Stimulated activated CD8-positive, alpha-beta memory T cell treated with anti-CD3 and anti-CD28 coated beads, Interleukin-7, amount 100 ng/mL, for 1 hour (primary cell): ENCODE measurements at places on chromosomes 2 and 18.

DNA sequence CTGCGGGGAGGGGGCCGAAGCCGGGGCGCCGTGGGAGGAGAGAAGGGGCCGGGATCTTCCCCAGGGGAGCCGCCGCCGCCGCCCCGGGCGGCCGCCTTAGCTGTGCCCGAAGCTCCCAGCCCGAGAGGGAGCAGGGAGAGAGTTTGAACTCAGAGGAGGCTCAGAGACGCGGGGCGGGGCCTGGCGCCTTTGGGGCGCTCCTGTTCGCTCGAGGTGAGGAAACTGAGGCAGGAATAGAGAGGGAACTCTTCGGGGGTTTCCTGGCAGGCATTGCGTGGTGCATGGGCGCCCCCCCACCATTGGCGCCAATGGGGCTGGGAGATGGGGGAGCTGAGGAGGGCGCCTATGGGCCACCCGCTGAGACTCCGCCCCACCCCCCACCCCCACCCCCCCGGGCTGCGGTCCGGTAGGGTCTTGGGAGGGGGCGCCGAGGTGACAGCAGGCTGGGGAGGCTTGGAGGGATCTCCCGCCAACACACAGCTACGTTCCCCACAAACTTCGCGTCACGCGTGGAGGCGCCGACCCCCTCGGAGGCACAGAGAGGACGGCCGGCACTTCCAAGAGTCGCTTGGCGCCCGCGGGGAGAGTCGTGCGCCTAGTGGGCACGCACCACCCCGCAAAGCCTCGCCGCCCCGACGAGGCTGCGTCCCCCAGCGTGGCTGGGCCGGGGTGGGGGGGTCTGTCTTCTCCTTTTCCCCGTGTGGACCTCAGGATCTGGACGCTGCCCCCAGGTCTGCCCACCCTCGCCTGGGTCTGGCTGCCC, 680 bp downstream of the CTDSP1 start:
- DNase-seq = no peak

GRCh38 chr2:241048949-241049343, 50.5 kb downstream of the SNED1 start:
- no peak for DNase-seq

DNA sequence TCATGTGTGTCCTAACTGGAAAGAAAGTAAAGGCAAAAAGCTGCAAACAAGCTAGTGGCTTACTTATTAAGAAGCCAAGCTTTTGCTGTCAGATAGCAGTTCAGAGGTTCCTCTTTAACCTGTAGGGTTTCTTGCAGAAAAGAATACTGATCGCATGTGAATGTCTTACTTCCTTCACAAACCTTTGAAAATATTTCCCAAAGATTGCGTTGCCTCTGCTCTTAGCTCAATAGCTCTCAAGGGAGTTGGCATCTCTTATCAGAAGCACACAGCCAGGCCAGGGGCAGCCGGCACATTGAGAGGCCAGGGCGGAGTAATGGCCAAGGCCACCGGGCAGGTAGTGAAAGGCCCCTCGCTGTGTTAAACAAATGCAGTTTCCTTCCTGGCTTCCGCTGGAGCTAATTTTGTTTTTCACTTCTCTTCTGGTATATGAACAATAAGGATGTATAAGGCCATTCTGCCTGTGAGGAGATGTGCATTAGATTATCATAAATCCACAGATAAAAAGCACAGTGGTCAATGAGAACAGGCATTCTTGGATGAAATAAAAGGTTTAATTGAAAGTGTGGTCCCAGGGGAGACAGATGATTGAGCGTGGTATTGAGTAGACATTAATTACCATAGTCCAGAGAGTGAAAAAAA, 542.4 kb upstream of the NRP2 start:
- no peak for DNase-seq

DNA sequence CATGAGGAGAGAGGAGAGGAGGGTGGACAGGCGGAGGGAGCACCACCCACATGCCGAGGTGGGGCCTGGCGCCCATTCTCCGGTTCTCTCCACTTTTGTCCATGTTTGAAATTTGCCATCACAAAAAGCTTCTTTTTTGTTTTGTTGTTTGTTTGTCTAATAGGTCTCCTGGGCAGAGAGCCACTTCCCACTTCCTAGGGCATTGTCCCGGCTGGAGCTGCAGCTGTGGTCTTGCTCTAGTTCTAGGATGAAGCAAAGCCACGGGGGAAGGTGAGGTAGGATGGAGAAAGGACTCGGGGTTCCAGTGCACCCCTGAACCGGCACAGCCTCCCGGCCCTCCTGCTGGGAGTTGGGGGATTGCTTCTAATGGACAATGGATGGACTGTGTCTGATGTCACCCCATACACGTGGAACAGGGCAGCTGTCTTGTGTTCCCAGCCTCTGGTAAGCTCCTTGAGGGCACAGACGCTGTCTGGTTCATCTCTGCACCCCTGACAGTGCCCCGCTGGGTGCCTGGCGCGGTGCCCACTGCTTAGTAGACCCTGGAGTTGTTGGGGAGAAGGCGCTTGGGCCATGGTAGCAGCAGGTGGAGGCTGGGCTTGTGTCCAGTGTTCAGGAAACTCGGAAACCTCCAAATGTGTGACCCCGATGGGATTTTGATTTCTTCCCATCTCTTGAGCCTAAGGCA, 278.4 kb downstream of the NDUFA10 start:
- no peak for DNase-seq

DNA sequence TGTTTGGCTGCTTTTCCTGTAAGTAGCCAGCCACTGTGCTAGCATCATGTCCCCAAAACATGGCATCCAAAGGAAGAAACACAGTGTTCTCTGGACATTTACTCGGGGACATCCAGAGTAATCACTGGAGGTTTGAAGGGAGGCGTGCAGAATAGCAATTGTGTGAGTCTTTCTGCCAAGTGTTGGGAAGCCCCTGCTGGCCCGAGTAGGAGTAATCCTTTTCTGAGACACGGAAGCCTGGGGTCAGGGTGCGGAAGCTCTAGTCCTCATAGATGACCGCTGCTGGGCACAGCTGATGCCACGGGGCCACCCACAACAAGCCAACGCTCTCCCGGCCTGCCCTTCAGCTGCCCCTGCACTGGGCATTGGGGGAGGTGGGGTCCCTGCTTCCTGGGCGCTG, 24.8 kb upstream of the HDAC4 start:
- no peak for DNase-seq

GRCh38 chr2:21519821-21520220, 396.1 kb downstream of the TDRD15 start:
- no peak for DNase-seq

DNA sequence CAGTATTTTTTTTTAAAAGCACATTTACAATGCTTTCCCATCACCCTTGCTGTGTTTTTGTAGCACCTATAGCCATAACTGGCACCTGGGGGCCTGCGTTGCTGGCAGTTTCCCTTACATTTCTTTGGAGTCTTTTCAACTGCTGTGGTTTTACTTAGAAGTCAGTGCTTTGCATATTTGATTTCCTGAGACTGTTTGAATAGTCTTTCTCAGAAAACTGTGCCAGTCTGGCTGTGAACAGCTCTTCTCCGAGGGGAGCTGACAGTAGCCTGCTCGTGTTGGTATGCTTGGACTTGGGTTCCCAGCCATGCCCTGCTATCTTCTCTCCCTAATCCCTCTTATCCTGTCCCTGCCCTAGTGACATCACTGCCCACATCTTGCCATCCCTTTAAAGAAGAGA, 81.5 kb downstream of the DPP4 start:
- DNase-seq = peak; percentile 27

DNA sequence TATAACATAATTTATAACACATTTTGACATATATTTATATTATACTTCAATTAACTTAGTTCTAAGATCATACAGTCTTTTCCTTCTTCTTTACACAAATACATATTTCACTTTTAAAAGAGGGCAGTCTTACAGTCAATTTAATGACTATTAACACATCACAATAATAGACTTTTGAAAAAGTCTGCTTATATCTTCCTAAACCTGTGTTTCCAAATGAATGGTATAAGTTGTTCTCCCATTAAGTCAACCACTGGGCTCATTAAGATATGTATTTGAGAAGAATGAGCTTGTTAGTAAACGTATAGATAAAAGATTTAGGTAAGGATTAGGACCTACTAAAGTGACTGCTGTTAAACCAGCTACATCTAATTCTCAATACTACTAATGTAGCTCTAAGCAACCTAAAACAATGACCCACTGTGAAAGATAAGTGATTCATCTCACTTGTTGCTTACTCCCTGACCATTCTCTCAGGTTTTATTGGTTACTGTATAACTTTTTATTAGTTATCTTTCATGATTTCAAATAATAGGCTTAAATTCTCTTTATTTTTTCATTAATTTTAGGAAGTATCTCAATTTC, 27.0 kb downstream of the SLC40A1 start:
- DNase-seq = no peak

DNA sequence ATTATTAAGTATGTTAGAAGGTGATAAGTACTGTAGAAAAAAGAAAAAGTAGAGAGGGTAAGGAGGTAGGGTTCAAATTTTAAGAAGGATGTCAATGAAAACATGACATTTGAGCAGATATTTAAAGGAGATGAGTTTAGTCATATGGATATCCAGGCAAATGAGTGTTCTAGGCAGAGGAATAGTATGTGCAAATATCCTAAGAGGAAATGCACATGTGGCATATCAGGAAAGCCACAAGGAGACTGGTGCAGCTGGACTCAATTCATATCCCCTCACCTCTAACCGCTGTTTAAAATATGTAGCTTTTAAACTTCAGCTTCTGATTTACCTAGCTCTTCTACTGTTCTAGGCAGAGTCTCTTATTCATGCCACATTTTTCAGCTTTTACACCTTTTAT, 9.5 kb downstream of the AGPS start:
- DNase-seq = no peak

DNA sequence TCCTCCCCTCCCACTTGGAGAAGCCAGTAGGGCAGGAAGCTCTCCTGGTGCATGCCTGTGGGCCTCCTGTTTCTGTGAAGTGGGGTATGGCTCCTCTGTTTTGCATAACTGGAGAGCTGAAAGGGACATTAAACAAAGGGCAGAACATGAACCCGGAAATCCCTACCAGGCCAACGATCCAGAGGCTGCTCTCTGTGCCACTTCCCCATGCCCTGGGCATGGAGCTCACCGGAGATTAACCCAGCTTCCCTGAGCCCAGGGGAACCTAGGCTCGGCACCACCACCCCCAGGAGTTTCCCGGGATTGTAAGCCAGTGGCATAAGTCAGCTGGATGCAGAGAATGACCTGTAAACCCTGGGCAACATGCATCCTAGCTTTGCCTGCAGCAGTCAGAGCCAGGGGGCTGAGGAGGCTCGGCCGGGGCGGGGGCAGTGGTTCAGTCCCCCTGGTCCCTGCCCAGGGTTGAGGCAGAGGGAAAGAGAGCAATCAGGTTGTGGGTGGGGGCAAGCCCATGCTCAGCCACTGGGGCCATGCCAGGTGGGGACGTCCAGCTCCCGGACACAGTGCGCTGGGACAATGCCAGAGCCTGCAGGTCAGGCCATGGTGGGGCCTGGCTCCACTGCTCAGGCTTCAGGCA, 49.5 kb downstream of the TIMM21 start:
- no peak for DNase-seq

- no peak for DNase-seq
These were observed 25.8 kb downstream of the CASP10 start for GRCh38 chr2:201208563-201209252.

- DNase-seq = no peak
These were observed 154.3 kb downstream of the RNF152 start for GRCh38 chr18:61738488-61738887.

DNA sequence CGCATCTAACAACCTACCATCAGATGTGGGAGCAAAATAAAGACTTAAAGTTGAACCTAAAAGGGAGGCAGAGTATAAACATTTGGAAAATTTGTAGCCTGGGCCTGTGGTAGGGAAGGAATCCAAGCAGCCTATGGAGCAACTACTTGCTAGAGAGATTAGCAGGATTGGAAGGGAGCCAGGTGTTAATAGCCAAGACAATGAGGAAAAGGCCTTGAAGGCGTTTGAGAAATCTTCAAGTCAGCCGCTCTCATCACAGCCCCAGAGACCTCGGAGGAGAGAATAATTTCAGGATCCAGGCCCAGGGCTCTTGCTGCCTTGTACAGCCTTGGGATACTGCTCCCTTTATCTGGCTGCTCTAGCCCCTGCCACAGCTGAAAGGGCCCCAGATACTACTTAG, 219.7 kb downstream of the THSD7B start:
- no peak for DNase-seq

DNA sequence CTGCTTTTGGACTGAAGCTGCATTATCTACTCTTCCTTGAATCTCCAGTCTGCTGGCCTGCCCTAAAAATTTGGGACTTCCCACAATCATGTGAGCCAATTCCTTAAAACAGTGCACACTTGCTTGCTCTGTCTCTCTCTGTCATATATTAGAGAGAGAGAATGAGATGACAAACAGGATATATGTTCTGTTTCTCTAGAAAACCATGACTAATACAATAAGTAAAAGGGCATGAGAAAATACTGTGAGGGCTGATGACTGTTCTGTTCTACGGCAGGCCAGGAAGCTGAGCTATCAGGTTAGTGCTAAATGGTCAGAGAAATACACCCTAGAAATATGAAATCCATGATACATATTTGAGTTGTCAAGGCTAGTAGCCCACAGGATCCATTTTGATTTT, 1896.8 kb upstream of the CELF4 start:
- no peak for DNase-seq

GRCh38 chr18:32303400-32303799, 113.6 kb downstream of the MEP1B start:
- DNase-seq = no peak

DNA sequence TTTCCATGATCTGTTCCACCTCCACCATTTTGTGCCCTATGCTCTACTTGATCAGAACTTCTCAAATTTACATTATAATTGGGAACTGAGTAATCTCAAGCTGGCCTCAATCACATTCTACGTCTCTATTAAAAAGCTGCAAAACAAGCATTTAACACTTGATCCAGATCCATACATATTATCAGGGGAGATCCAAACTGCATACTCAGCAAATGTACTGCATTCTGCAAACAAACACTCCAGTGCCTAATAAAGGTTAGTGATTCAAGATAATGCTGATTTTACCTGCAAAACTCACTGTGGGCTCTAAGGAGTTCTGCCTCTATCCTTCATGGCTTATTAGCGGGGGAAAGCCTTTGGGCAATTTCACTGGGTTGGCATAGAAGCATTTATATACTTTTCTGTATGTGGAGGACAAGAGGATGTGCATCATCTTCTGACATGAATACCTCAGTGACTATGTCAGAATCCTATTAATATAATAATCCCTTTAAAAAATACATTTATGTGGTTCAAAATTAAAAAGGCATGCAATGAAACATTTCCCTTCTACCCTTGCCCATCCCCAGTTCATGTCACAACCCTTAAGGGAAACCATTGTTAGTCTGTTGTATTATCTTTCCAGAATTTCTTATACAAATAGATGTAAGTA, 40.2 kb downstream of the GALNT14 start:
- DNase-seq = no peak

DNA sequence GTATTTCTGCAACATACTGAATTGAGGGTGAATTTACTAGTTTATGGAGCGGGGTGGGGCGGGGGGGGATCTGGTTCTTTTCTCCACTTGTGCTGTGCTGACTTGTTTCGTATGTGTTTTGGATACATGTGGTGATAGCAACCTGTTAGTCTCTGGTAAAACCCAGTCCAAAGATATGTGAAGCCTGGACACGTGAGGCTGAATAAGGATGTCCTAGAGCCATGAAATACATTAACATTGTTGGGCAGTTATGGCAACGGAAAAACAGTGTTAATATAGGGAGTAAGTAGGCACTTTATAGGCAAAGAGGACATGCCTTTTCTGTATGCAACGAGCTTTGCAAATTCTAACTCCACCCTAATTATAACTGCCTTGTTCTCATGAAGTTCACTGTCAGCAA, 42.1 kb upstream of the NEMP2 start:
- no peak for DNase-seq
